Sigmoid colon (tissue), 7 donors: ENCODE measurements at places on chromosomes 1 and 21. TPM values are rescaled to one million over a fixed set of nuclear protein-coding genes. Genes with fewer than 3 reads are reported as not detected.

DNA sequence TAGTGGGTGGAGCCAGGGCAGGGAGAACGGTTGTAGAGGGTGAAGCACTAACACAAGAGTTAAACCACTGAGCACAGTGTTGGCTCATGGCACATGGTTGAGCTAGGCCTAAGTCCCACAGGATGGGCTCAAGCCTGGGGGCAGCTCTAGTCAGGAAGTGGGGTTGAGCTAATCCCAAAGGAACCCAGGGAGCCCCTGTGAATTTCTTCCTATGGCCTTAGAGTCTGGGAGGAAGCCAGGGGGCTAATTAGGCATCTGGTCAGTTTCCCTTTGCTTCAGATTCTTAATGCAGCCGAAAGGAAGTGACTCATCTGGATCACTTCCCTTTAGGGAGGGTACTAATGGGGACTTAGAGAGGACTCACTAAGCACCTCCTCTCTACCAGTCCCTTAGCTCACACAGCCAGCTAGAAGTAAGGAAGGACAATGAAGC is 10.1 kb downstream of the CFAP45 start:
- DNase-seq, result no peak

- no peak for DNase-seq
Observed at GRCh38 chr1:65198096-65198495, 50.1 kb downstream of the AK4 start.

- peak; percentile 70 for DNase-seq
Observed at GRCh38 chr1:205950280-205950679, 7.0 kb upstream of the SLC26A9 start.

GRCh38 chr1:2984399-2985061 is 36.7 kb upstream of the ACTRT2 start:
- peak; percentile 39 for DNase-seq

DNA sequence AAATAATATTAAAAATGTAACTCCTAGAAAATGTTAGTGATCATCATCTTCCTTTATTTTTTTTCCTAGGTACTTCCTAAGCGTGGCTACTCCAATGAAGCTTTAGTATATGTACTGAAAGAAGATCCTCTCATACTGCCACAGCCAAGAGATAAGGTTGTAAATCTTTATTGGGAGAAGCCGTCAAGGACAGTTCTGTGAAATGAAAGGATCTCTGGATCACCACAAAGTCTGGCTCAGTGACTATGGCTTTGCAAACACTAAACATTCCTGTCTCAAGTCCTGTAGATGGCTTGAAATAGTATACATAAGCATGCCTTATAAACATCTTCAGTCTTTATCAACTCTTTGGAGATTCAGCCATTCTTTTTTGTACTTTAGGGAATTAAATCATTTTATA is 61.2 kb upstream of the DPH5 start:
- no peak for DNase-seq

DNA sequence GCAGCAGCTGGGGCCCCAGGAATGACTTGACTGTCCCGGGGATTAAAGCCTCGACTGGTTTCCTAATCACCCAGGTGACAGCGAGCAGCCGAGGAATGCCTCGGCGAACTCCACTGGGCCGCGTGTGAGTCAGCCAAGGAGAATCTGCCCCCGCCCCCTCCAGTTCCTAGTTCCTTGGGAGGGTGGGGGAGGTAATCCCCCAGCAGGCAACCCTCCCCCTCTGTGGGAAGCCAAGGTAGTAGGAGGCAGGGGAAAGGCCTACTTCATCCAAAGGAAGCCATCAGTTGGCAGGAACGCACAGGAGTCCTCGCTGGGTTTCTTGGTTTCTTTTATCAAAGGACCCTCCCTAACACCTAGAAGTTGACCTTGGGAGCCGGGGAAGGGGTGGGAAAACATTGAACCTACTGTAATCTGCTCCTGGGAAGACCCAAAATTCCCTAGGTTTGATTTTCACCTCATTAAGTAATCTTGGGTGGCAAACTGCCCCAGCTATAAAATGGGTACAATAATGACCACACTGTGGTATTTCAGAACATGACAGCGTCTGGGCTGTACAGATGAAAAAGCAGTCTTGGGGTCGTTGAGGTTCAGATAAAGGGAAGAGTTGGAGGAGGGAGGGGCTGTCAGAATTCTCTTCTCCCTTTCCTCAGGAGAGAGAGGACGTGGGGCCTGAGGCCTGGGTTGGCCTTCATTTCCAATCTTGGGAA is 1.4 kb downstream of the TENT5B start:
- peak; percentile 87 for DNase-seq

DNA sequence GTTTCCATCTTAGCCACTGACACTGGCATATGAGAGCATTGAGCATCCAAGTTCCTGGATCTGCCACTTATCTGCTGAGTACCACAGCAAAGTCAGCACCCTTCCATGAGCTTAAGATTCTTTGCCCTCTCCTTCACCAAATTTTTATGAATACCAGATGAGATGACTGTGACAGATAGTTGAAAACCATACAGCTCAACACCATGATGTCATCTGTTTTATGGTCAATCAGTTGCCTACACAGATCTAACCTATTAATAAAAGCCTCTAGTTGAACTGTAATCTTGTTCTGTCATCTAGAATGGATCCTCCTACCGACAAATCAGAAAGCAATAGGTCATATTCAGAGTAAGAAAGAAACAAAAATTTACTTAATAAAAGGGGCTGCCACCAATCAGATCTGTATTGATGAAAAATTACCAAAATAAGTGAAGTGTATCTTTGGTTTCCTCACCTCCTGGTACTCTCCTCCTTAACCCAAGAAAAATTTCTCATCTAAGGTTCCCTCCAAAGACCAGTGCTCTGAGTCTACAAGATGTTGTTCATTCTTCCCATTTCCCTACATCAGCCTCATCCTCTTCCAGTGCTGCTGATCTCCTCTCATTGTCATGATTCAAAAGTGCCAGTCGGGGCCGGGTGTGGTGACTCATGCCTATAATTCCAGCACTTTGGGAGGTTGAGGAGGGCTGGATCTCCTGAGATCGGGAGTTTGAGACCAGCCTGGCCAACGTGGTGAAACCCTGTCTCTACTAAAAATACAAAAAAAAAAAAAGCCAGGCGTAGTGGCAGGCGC is 138.8 kb upstream of the CTTNBP2NL start:
- DNase-seq, result no peak

GRCh38 chr1:159853417-159854115 is 8.9 kb downstream of the VSIG8 start:
- DNase-seq, result no peak

- no peak for DNase-seq
Observed at GRCh38 chr1:224860488-224861338, 68.8 kb upstream of the DNAH14 start.

- no peak for DNase-seq
Observed at GRCh38 chr21:46180079-46180722, 4.1 kb downstream of the SPATC1L start.

- DNase-seq, result no peak
Observed at GRCh38 chr1:24257373-24257772, 61.8 kb upstream of the GRHL3 start.

- DNase-seq, result no peak
Observed at GRCh38 chr1:24768873-24769605, 23.8 kb downstream of the CLIC4 start.

- DNase-seq, result peak; percentile 53
Observed at GRCh38 chr1:30420519-30421050, 302.8 kb downstream of the MATN1 start.

- no peak for DNase-seq
Observed at GRCh38 chr1:42157667-42158066, 4.5 kb downstream of the GUCA2B start.

- DNase-seq, result peak; percentile 61
Observed at GRCh38 chr21:46109313-46110221, 11.7 kb downstream of the COL6A2 start.

DNA sequence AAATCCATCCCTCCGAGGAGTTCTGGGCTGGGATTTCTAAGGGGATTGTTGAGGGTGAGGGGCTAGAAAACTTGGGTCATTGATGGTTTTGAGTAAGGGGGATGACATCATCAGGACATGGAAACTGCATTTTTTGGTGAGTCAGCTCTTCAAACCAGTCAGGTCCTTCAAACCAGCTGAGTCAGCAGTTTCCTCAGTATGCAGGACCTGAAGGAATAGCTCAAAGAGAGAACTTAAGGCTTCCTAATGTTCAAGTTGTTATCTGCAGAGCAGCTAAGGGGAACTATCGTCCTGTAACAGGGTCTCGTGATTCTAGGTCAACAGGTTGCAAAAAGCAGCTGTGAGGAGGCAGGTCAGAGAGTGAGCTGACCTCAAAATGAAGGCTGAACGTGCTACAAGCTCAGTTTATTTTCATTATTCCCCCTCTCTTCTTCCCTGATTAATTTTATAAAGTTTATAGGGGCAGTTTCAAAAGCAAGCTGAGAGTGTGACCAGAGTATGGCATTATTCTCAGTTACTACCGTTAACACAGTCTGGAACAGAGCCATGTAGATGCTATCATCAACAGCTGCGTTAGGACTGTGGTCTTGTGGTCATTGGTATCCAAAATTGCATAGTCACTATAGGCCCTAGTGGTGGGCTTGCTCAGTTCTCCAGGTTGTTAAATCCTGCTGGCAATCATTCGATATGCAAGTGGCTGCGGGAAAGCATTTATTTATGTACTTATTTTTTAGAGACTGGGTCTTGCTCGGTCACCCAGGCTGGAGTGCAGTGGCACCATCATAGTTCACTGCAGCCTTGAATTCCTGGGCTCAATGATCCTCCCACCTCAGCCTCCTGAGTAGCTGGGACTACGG is 10.7 kb upstream of the SDC3 start:
- DNase-seq, result no peak

GRCh38 chr1:39539252-39539790 is 37.3 kb downstream of the PABPC4 start:
- DNase-seq, result peak; percentile 86

DNA sequence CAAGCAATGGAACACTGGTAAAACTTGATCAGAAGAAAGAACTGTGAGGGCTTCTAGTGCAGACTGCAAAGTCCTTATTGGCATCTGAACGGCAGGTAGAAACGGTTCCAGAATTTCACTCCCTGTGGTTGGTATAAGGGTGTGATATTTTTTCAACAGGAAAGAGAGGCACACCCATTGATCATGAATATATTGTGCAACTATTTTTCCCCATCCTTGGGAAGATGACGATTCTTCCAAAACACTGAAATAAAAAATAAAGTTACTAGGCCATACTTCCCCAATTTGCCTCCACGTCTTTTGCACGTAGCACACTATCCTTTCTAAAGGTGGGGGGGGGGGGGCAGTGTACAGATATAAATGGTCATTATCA is 49.6 kb downstream of the TARBP1 start:
- no peak for DNase-seq

GRCh38 chr1:169995993-169996392 is 78.5 kb downstream of the KIFAP3 start:
- no peak for DNase-seq

GRCh38 chr1:197688233-197688632 is 87.0 kb downstream of the DENND1B start:
- no peak for DNase-seq

DNA sequence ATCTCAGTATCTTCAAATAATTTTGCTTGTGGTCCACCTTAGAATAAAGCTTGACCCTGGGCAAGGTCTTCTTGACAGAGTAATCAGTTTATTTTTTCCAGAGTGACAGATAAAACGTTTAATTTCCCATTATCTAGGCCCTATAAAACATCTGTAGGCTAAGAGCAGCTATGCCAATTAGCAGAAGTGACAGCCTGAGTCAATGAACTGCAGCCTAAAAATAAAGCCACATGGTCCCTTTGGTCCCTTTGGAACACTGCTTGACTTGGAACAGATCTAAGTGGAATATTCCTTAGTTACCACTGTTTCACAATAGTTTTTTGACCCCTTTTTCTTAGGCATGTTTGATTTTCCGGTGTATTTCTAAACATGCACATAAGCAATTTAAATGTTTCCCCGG is 6.3 kb upstream of the RGS13 start:
- DNase-seq, result no peak

DNA sequence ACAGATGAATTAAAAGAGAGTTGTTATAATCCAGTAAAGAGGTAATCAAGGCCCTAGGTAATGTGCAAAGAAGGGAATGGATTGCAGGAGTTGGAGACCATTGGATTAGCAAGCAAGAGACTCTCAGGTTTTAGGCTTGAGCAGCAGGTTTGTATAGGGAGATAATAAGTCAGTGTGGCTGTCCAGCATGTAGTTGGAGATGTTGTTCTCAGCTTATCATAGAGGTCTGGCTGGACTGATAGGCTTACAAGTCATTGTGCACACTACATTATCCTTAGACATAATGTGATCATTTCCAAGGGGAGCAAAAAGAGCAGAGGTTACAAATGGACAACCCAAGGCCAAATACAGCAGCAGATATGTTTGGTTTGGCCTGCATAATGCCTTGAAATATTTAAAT is 45.9 kb upstream of the SAMD13 start:
- no peak for DNase-seq

GRCh38 chr1:211876851-211877590 is 46.5 kb upstream of the LPGAT1 start:
- DNase-seq, result no peak

DNA sequence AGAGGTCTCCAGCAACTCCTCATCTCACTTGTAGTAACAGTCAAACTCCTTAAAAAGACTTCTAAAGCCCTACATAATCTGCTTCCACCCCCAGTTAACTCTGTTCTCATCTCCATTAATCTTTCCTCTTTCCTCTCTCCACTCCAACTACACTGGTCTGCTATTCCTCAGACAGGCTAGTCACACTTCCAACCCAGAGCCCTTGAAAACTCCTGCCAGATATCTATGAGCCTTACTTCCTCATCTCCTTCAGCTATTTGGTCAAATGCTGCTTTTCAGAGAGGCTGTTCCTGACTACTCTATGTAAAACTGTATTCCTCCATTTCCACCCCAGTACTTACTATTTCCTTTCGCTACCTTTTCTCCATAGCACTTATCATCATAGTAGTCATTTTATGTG is 24.4 kb downstream of the PCP4L1 start:
- DNase-seq, result no peak

The KIAA0319L gene
- 24.8 TPM for total RNA-seq

The GNAT2 gene
- total RNA-seq, result not detected

The OR2T2 gene
- not detected for total RNA-seq

The RSPH1 gene
- total RNA-seq, result 1.2 TPM

The LRRC39 gene
- total RNA-seq, result 4.2 TPM

The RBP7 gene
- 10.0 TPM for total RNA-seq

The SELP gene
- total RNA-seq, result 4.6 TPM

The AK5 gene
- 0.33 TPM for total RNA-seq

The CTSK gene
- total RNA-seq, result 114 TPM
